ENCODE measurements at places on chromosomes 3 and 15.

DNA sequence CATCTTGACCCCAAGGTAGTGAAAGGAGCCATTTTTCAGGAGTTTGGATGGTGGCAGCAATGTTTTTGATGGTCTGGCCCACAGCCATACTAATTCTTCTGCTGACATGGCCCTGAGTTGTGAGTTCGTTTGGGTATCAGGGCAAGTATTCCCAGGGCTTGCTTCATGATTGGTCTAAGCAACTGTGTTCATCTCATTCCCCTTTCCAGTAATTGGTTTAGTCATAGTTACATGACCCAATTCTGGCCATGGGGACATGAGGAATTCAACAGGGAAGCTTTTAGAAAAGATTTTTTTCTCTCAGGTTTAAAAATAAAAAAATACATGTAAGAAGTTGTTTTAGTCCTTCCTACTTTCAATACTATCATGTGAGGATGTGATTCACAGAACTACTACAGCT is 150.5 kb upstream of the NPHP3 start:
- no peak for DNase-seq

- no peak for DNase-seq
These were observed 507.0 kb downstream of the TBL1XR1 start for GRCh38 chr3:176690083-176690869.

- DNase-seq: no peak
These were observed 19.0 kb downstream of the XYLB start for GRCh38 chr3:38365469-38366062.

- DNase-seq: no peak
These were observed 77.1 kb downstream of the SPSB4 start for GRCh38 chr3:141128126-141128777.

DNA sequence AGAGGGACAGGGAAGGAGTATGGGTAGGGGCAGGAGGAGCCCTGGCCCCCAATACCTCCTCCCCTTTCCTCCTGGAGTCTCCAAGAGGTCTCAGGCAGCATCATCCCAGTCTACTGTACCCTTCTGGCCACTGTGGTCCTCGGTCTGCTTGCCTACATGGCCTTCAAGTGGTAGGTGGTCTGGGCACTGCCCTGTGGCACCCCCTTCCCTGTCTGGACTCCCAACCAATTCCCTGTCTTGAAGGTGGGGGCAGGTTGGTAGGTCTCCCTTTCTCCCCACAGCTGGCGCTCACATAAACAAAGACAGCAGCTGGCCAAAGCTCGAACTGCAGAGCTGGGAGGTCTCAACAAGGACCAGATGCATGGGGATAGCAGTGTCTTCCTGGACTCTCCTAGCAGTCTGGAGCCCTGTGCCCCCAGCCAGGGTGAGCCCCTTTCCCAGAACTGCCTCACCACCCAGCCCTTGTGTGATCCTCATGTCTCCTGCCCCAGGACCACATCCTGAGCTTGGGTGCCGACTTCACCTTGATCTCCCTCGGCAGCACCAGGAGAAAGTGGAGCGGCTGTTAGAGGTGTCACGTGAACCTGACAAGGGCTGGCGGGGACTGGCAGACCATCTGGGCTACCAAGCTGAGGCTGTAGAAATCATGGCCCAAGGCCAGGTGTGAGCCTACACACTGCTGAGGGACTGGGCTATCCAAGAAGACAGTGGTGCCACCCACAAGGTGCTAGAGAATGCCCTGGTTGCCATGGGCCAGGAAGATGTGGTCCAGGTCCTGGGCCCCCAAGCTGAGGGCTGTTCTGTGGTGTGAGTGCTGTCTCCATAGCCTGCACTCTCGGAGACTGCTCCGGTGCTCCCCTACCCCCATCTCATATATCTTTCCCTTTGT is 33.1 kb downstream of the NBEAL2 start:
- DNase-seq: peak; percentile 31

- DNase-seq: no peak
These were observed 239.0 kb downstream of the SQOR start for GRCh38 chr15:45873781-45874180.

DNA sequence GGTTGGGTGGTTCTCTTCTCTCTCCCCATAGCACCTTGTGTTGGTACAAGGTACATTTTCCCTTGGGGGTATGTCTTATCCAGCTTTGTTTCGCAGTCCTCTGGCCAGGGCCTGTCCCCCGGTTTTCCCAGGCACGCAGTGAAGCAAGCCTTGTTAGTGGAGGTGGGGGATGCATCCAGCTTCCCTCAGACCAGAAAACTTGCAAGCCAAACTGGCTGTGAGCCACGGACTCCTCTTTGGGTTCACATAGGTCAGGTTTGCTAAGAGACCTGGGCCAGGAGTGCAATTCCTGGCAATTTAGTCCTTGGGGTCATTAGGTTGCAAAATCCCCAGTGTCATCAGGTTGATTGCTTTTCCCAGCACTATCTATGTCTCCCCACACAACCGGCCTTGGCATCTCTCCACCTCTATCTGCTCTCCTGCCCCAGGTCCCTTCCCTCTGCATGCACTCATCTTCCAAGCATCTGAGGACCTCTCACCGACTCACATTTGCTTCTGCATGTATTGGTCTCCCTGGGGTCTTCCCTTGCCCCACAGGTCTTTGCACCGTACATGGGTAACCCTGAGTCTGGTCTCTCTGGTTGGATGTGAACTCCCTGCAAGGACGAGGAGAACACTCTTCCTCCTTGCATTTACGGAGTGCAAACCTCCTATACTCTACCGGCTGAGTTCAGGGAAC is 34.2 kb downstream of the BCL2L10 start:
- DNase-seq: no peak

DNA sequence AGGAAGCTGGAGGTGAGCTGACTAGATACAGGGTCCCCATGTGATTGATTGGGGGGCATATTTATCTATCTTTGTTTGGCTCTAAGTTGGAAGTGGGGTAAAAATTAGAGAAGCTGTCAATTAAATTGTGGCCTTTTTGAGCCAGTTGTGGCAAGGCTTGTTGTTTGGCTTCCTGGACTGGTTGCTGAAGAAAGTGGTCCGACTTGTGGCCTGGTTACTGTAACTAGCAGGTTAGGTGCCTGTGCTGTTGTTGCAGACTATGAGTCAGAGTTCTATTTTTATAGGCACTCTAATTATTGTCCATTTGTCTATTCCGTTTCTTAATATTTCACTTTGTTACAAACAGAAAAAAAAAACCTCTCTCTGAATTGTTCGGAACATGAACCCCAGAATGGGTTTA is 129.1 kb upstream of the CNTN6 start:
- DNase-seq: no peak

DNA sequence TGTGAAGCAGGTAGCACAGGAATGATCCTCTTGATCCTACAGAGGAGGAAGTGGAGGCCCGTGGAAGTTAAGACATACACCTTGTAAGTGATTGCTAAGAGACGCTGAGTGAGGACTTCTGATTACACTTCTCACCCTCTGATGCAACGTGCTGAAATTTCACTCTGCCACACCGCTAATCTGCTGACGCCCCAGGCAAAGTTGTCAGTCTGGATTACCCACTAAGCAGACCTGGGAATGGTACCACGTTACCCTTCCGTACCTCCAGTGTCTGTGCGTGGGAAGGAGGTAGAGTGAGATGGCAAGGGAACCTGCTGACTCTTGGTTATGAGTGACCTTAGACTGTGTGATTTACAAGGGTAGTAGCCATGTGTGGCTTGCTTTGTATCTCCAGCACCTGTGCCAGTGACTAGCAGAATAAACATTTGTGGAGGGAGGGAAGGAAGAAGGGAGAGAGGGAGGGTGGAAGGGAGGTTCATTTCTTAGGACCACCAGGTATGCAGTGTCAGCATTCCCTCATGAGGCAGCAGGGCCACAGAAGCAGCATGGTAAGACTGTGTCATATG is 115.0 kb downstream of the ALDH1A2 start:
- DNase-seq: no peak

DNA sequence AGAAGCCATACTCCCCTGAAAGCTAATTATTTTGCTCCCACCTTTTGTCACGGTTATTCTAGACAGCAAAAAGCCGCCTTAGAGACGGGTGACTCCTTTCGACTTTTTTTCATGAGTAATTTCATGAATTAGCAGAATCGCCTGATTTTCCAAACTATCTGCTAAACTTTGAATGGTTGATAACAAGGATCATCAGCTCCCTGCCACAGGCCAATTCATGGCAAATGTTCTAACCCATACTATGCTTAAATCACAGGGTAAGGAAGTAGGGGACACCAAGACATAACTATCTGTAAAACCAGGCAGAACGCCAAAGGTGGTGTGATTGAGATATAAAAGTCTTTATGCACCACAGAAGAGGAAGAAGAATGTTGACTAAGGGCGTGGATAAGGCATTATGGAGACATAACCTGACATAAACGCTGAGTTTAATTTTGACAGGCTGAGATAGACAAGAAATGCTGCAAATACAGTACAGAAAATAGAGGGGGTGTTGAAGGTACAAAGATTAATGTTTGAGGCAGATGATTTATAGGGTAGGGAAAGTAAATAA is 891 bp upstream of the DMXL2 start:
- no peak for DNase-seq

DNA sequence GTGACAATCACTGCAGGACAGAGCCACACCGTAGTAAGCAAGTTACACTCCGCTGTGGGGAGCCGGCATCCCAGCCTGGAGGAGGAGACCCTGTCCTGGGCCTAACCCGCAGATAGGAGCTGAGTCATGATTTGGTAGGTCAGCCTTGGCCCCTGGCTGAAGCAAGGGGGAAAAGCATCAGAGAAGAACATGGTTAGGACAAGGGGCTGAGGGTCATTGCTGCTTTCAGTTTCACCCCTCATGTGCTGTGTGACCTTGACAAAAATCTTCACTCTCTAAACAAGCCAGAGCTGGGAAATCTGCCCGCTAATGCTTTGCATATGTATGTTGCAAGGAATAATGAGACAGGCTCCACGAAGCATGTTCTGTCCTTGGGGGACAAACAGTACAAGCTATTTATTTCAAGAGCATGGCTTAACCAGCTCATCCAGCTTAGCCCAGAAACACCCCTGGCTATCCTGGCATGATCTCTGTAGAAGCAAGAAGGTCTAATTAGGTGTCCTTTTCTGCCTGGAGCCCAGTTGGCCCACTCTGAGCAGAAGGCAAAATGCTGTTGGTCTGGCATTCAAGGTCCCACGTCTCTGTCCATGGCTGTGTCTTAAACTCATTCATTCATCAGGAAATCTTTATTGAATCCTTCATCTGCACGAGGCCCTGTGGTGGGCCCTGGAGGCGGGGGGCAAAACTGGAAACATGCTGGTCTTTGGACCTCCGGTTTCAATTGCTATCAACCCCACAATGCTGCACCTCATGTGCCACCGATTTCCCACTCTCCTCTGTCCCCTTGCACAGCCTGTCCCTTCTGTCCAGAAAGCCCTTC is 221.3 kb upstream of the LYSMD4 start:
- no peak for DNase-seq

GRCh38 chr15:93060336-93061248 is 28.4 kb downstream of the RGMA start:
- DNase-seq: no peak

All from NCI-H446 (cell line).